ENCODE measurements at places on chromosomes 13 and 19.

DNA sequence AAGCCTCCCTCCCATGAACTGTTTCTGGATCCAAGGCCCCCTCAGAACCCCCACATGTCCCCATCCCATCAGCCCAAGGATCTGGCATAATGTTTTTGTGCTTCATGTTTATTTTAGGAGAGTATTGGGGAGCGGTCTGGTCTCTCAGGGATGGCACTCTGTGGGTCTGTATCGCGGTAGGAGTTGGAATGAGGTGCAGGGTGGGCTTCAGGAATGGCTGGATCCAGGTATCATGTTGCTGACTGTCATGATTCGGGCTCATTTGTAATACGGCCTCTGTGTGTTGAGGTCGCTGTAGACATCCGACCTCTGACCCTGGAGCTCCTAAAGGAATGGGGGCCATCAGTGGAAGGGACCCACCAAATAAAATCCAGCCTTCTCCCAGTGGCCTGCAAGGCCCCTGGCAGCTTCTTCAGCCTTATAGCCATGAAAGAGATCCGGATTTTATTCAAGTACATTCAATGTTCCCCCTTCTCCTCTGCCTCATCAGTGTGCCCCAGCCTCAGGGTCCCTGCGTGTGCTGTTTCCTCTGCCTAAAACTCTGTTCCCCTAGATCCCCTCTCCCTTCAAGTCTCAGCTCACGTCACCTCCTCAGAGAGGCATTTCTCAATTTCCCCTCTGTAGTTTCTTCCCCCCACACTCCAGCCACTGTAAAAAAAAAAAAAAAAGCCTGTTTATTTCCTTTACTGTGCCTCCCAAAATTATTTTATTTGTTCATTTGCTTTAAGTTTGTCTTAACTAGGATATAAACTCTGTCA lies 2.2 kb downstream of the HCST start:
- no peak for DNase-seq

DNA sequence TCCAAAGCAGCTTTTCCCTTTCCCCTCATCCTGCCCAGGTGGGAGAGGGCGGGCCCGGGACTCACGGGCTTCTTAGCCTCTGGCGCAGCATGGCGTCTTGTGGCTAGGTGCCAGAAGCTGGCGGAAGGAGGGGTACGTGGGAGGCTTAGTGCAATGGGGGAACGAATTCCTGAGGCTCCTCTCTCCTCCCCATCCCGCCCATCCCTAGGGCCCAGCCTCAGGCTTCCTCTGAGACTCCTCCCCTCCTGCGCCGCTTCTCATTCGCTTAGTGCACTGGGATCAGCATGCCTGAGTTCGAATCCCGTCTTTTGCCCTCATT lies 297.8 kb downstream of the ZNF536 start:
- no peak for DNase-seq

- DNase-seq, result no peak
These were observed 1.8 kb downstream of the LSM4 start for GRCh38 chr19:18320865-18321733.

GRCh38 chr13:114142137-114142550 lies 9.7 kb upstream of the RASA3 start:
- no peak for DNase-seq

DNA sequence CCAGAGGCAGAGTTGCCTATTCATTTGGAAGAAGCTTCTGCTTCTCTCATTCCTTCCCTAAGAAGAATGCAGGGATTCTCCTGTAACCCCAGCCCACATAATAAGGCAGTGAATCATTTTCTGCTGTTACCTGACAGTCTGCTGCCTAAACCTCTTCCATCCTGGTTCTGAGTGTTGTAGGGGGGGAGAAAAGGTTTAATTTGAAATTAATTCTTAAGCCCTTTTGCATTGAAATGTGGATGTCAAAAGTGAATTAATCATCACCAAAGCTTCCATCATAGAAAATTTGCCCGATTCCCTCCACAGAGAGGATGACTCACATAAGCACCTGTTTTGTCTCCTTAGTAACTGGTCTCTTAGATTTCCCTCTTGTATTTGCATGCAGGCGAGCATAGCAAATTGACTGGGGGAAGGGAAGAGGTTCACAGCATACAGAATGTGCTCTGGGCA lies 146.7 kb upstream of the FNDC3A start:
- DNase-seq, result no peak

DNA sequence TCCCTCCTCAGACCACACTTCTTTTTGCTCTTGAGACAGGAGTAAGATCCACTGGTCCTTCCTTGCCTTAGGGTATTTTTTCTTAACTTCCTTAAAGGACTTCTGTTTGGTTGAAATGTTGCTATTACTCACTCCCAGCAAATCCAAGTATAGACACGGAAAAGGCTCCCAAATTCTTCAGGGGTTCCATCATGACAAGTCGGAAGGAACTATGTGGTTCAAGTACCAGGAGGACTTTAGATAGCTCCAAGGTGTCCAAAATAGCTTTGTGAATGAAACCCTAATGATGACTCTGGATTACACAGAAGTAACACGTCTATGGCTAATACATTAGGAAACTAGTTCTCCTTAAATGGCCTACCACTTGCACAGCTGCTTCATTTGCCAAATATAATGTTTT lies 238.7 kb downstream of the KCTD12 start:
- no peak for DNase-seq

DNA sequence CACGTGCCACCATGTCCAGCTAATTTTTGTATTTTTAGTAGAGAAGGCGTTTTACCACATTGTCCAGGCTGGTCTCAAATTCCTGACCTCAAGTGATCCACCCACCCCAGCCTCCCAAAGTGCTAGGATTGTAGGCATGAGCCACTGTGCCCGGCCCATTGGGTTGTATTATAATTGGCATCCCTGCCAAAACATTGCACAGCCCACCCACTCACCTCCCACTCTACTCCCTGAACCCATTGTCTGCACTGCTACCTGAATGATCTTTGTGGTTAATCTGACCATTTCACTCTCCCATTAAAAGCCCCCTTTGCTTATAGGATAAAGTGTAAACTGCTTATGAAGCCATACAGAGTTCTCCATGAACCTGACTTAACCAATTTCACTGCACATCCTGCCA lies 26.3 kb upstream of the KCTD12 start:
- DNase-seq, result no peak

GRCh38 chr13:114065926-114066774 lies 66.3 kb downstream of the RASA3 start:
- no peak for DNase-seq

DNA sequence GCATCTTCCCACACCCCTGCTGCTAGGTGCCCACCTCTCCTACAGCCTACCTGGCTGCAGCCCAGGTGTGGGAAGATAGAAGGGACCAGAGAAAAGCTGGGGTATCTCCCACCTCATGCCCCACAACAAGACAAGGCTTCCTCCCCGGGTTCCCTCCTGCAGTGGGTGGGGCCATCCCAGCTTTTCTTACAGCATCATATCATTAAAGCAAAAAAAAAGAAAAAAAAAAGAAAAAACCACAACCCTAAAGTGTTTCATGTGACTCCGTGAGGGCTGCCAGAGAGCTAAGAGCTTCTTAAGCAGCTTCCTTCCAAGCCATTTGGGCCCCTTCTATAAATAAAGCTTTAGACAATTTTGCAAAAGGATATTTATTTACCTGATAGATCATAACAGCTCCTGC lies 455.4 kb upstream of the TSHZ3 start:
- no peak for DNase-seq

DNA sequence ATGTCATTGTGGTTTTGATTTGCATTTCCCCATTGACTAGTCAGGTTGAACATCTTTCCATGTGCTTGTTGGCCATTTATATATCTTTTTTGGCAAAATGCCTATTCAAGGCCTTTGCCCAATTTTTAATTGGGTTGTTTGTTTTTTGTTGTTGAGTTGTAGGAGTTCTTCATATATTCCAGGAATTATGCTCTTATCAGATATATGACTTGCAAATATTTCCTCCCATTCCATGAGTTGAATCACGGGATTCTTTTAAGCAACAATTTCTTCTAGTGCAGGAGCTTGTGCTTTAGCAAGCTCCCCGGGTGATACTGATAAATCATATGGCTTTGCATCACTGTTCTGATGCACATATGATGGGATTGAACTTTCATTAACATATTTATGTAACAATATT lies 47.0 kb upstream of the FLT1 start:
- no peak for DNase-seq

DNA sequence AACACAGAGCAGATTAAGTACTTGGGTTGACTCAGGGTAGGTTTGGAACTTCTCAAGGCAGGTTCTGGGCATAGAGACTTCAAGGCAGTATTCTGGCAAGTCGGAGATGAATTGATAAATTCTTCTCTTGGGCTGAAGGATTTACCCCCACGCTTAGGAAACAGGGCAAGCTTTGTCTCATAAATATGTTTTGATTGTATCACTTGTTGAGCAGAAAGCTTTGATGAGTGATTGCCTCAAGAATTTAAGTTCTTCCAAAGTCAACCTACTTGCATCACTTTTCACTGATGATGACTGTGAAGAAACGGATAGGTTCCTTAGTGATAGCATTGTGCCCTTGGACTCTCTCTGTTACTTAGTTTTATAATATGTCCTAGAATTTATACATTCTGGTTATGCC lies 258.6 kb upstream of the DACH1 start:
- DNase-seq, result no peak

DNA sequence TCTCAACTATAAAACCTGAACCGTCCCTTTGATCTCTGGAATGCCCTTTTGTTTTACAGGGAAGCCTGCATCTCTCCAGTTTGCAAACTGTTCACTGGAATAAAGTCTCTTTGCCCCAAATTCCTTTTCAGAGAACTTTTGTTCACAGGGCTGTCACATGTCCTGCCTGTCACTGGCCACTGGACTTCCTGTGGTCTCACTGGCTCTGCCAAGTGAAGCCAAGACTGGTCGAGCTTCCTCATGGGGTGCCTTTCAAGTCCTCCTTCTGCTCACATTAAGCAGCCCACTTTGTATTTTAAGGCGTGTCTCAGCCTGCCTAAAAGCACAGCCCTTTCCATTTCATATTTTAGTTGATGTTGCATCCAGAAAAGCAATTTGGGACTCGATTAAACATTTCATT lies 215.7 kb downstream of the KATNAL1 start:
- no peak for DNase-seq

- no peak for DNase-seq
These were observed 5.5 kb downstream of the RASA3 start for GRCh38 chr13:114126789-114127472.

DNA sequence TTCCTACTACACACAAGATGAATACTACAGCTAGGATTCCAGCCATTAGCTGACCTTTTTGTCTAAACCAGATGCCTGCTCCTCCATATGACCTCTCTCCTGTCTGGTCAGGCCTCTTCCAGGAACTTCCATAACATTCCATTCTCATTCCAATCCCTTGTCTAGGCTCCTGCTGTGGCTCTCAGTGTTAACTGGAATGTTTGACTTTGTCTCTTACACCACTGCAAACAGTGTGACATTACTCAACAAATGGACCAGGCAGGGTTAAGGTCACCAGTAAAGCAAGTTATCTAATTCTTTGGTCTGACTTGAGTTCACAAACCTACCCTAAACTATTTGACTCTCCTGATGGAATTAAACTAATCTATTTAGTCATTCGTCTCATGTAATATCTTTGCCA lies 2.1 kb upstream of the GPC6 start:
- no peak for DNase-seq

DNA sequence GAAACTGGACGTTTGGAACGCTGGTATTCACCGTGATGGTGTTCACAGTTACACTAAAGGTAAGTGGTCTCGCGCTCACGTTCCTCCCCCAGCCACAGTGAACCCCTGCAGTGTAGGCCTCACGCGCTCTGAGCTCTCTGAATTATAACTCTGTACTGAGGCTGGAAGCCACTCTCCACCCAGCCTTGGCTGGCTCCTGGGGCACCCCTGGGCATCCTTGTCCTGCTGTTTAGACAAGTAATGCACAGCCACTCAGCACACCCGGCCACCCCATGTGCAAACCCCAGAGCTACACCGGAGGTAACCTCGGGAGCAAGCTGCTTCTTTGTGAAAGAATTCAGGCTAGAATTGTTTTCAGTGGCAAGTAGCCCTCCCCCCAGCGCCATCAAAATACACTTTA lies 97.3 kb upstream of the MCF2L start:
- no peak for DNase-seq

DNA sequence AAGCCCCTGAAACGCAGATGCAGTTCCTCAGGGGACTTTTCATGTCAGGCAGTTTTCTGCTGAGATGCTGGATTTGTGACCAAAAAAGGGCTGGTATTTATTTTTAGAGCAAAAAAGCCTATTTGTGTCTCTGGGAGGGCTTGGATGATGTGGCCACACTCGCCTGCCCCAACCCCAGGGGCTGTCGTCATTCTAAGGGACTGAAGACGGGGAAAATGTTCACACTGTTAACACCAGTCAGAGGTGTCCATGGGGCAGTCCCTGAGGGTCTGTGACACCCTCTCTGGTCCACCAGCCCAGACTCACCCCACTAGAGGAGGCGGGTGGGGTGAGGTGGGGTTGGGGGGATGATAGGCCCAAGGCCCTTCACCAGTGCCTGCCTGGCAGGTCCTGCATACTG lies 15.9 kb upstream of the EPHX3 start:
- no peak for DNase-seq

DNA sequence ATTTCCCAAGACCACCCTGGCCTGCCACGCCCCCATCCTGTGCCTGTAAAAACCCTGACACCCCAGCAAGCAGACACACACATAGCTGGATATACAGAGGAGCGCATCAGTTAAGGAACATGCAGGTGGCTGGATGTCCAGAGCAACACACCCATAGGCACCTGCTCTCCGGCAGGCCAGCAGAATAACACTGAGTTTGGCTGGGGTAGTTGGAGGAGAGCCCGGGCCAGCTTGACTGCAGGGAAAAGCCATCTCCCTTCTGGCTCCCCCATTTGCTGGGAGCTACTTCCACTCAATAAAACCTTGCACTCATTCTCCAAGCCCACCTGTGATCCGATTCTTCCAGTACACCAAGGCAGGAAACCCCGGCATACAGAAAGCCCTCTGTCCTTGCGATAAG lies 8.9 kb downstream of the RASL11A start:
- DNase-seq, result no peak

GRCh38 chr19:32708457-32708856 lies 11.1 kb upstream of the TDRD12 start:
- no peak for DNase-seq

DNA sequence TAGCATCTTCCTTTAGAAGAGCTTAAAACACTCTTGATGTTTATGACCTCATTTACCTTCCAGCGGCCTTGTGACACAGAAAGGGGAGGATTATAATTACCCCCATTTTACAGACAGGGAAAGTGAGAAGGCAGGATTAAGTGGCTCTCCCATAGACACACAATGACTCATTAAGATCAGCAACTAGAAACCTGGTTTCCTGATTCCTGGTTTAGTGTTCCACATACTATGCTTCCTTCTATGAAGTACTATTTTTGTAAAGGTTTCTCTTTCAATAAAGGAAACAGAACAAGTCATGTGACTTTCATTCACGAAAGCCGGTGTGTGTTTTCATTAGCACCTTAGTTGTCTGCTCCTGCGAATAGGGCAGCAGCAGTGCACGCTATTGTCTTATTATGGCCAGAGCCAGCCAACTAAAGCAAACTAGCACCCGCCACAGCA lies 8.3 kb downstream of the IRS2 start:
- DNase-seq, result no peak

DNA sequence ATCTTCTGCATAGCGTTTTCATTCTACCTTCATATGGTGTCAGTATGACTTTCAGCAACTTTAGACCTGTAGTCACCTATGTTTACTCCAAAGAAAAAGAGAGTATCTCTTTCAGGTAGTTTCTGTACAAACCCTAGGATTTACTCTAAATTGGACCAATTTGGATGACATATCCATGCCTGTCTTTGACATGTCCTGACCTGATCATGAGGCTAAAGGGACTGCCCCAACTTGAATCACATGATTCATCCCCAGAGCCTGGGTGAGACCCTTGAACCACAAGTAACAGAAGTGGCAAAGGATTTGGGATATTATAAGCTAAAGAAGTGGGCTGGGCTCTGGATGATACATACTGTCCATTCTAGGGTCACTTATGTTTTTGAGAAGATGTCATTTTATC lies 124.5 kb upstream of the CSNK1A1L start:
- no peak for DNase-seq
